ENCODE measurements at places on chromosomes 4 and X.
A peak's percentile ranks its signal among the peaks of the same experiment; 100 is the strongest.

DNA sequence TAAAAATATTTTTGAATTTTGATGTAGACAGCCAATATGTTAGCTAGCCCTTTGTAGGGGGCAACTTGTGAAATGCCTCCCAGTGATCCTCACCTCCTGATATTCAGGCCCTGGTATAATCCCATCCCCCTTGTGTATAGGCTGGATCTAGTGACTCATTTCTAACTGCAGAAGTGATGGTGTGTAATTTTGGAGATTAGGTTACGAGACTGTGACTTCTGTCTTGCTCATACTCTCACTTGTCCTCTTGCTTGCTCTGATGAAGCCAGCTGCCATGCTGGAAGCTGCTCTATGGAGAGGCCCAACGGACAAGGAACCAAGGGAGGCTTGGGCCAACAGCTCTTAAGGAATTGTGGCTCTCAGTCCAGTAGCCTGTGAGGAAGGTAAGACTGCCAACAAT is 61.7 kb downstream of the GPR82 start:
- DNase-seq: no peak

DNA sequence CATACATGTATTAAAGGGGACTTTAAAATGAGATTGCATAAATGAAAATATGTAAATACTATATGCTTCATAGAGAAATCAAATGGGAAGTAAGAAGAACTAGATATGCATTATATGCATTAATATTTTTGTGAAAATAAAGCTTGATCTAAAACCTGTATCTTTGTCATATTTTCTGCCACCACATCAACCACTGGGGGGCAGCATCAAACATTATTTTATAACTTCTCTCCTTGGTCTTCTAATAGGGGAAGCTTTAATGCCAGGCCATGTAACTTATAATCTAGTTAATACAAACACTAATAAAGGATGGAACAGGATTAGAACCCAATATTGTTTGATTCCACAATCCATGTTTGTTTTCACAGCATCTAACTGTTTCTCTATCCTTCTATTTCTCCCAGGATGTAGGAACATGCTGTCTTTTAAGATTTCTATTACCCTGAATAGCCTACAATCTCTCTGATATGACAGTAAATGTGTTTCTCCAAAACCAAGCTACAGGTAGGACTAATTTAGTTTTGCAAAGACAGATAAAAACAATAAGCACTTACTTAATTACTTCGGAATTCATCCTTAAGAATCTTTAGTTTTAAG is 10.0 kb downstream of the QRFPR start:
- peak; percentile 34 for DNase-seq

DNA sequence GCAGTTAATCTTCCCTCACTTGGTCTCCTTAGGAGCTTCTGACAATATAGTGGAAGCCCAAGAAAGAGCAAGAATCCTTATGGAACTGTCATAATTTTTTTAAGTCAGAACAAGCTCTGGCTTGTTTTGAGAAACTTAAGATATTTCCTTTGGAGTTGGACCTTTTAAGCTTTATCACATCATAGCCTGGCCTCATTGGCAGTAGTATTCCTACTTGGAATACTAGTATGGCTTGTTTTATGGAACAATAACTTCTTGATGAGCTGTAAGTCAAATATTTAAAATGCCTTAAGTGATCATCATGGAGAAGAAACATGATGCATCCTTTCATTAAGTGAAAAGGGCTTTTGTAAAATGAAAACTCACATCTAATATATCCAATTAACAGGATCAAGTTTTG is 78.0 kb upstream of the NRK start:
- DNase-seq: no peak

DNA sequence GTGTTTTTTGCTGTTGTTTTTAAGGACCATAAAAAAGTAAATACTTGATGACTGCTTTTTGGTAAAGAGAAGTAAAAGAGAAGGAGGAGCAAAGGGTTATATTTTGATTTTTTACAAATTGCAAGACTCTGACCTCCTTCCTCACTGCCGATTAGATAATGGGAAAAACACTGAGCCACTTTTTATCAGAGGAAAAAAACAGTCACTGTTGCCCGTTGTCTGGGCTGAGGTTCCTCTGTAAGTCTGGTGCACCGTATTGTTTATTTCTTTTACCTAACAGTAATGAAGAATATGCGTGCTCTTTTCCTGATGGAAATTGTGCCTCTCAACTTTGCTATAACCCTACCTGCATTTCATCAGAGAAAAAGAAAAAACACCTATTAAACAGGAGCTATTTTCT is 178.7 kb upstream of the EMCN start:
- no peak for DNase-seq

- no peak for DNase-seq
These were observed 95.9 kb upstream of the RPS6KA3 start for GRCh38 chrX:20362268-20363267.

DNA sequence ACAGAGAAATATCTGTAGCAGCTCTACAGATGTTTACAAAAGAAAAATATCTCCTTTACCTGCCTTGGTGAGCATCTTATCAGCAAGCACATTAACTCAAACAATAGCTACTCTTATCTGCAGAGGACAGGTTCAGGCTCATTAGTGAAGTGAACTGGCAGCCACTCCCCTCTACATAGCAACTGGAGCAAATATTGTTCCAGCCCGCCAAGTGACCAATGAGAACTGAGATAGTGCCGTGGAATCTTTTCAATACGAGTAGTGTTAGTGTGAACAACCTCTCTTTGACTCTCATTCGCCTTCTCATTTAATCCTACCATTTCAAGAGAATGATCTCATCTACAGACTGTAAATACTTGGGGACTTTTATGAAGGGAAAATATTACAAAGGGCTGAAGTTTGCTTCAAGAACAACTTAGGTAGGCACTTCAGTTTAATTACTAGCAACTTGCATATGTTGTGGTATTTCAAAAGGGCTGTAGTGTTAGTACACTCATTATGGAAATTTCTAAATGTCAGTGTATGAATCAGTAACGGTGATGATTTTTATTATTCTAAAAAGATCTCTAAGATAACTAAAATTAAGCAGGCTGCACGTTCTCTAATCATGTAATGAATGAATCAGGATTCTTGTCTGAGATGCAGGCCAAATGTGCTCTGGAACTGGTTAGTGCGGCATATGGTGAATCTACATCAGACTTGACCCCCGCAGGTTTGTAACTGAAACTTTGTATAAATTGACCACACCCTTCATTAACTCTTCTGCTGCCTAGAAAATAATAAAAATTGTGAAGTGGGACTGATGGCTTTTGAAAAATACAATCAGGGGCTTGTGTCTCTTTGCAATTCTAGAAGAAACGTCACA is 72.4 kb downstream of the PALLD start:
- DNase-seq: no peak

DNA sequence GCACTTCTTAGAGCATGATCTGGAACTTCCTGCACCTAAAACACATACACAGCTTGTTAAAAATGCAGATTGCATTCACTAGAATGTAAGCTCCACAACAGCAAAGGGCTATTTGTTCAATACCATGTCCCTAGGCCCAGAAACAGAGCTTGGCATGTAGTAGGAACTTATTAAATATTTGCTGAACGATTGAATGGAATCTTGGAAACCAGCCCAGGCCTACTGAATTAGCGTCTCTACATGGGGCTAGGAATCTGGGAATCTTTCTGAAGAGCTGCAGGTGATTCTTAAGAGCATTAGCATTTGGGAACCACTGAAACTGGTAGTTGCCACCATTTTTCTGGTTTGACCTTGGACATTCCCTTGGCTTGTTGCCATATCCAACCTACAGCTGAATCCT is 234.1 kb downstream of the STIM2 start:
- no peak for DNase-seq

DNA sequence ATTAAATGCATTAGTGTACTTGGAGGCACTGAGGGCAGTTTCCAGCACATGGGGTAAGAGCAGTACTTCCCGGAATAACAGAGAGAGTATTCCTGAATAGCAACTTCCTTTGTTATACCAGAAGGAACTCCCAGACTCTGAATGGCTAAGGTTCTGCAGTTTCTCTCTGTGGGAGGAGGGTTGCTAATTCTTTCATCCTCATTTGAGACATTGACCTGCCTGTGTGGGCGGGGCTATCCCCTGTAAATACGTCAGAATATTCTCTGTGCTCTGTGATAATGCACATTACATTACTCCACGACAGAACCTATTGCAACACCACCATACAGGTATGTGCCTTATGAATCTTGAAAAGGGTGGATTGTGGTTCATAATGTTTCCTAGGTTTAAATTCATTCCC is 52.7 kb downstream of the SPINK2 start:
- DNase-seq: no peak

GRCh38 chr4:113049421-113050370 is at the start of gene ANK2:
TSS of gene ANK2 (plus strand) at chr4:113049653. CDS start at chr4:113049729, 76 bp downstream.
- DNase-seq: no peak

DNA sequence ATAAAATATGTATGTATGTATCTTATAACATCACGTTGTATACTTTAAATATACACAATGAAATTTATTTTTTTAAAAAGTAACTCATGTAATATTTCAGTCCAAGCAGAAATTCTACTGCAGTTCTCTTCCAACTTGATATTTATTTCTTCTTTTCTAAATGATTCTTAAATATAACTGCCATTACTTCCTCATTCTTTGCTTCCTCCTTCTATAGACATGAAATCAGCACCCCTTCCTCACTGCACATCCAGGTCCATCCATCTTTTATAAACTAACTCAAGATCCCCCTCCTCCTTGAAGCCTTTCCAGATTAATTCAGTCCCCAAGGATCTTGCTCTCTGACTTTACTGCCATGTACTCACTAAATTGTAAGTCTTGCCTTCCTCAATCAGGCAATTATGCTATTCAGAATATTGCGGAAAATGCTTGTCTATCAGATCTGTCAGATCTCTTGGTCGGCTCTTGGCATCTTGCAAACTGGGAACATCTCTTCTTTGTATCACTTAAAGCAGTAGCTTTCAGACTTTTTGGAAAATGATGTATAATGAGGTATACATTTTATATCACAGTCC is 3.7 kb downstream of the GPRIN3 start:
- no peak for DNase-seq

- DNase-seq: no peak
These were observed 32.3 kb upstream of the BBS12 start for GRCh38 chr4:122700178-122700725.

- no peak for DNase-seq
These were observed 2.4 kb downstream of the TMEM131L start for GRCh38 chr4:153468587-153468986.

DNA sequence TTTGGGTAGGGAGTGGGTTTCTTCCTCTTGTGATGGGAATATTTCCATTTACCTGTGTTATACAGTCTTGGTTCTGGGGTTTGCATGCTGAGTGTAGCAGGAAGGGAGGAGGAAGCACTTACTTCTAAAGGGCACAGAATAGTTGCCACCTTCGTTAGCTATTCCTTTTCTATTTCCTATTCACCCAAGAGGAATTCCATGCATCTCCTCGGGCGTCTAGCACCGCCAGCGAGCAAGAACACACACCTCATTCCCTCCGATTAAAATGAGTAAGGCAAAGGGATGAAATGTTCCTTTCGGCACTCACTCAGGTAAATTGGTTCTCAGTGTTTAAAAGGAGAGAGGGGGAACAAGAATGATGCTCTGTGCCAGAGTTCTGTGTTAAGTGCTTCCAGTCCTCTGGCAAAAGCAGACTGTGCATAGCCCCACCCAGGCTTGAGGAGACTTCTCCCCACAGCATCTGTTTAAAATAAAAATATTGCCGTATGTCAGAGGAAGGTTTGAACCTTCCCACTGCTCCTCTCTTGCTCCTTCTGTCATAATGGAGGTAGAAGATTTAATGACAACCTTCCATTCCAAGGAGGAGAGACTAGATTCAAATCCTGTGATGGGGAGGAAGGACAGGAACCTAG is 351.4 kb downstream of the PTTG2 start:
- no peak for DNase-seq

DNA sequence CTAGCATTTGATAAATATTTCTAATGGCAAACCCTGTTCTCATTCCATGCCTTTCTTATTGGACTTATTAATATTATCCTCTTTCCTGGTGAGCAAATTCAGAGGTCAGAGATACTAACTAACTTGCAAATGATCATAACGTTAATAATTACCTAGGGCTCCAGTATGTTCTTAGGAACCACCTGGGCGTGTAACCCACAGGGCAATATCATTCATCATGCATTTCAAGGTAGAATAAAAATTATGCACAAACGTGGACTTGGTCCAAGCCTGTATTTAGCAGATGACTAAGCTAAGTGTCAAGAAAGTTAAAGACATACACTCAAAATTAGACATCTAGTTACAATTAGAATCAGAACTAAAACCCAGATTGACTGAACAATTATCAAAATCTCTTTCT is 850.1 kb downstream of the TRIML1 start:
- DNase-seq: no peak

- DNase-seq: no peak
These were observed 58.5 kb downstream of the PGRMC2 start for GRCh38 chr4:128228845-128229795.

DNA sequence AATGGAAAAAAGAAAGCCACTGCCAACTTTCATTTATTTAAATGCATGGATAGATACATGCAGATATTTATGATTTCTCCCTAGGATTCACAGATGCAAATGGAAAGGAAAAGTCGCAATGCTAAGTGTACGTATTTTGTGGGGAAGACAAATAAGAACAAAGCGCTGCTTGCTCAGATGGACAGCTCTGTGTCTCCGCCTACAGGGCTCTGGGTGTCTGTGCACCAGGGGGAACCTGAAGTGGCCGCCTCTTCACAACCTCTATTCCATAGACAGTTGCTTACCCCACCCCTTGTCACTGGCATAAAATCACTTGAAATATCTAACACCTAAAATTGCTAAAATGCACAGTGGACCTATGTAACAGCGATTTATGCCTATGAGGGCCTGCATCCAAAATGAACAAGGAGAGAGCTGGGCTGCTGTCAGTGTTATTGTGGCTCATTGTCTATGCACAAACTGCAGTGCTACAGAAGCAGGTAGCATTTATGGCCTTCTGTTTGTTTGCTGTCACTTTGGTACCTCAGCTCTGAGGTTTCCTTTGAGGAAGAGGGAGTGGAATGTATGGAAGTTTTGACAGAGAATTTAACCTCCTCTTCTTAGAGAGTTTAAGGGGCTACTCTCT is 58.6 kb upstream of the PAGE1 start:
- DNase-seq: peak; percentile 49

DNA sequence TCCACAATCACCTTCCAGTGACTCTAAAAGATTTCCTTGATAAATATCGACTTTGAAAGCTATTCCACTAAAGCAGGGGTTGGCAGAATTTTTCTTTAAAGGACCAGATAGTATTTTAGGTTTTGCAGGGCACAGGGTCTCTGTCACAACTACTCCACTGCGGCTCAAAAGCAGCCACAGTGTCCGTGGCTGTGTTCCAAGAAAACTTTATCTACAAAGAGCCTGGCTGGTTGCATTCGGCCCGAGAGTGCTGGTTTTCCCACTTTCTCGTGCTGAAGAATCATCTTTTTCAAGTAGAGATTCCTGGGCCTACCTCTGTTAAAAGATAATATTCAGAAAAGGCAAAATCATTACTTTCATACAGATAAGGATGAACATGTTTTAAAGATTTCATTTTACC is 55.6 kb downstream of the TSPAN7 start:
- DNase-seq: no peak

DNA sequence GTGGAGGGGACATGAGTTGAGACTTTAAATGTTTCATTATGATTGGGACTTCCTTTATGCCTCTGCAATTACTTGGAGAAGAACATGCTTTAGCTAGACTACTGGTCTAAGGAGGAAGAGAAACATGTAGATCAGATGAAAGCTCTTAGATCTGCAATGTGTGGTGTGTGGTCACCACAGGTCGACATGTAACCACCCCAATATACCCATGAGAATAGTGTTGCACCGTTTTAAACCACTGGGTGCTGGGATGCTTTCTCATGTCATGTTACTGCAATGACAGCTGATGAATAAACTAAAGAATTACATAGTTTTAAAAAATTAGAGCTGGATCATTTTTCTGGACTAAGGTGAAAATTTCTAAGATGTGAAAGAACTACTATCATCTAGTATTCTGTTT is 1039.7 kb downstream of the RAPGEF2 start:
- no peak for DNase-seq

Data from CD4-positive, alpha-beta T cell treated with Interleukin-2 at 100 ng/mL for 4 hours (primary cell).